WTC11 (cell line): ENCODE measurements at places on chromosomes 4 and X.
A peak's percentile ranks its signal among the peaks of the same experiment; 100 is the strongest.

- no peaks in the 10 kb centered on the region for H3K36me3 ChIP-seq
- H3K27me3 ChIP-seq: no peaks in the 10 kb centered on the region
- DNase-seq: no peak
- H3K27ac ChIP-seq: no peak overlapping the region
- no peak overlapping the region for H3K4me3 ChIP-seq
Measured at GRCh38 chr4:41092128-41092527, 122.2 kb downstream of the APBB2 start.

- H3K27ac ChIP-seq: no peak overlapping the region
- peaks cover 26% of the 10 kb centered on the region for H3K27me3 ChIP-seq
- no peak for DNase-seq
- H3K4me3 ChIP-seq: no peak overlapping the region
Measured at GRCh38 chr4:17169699-17170098, 271.3 kb upstream of the LDB2 start.

- peaks cover 12% of the 10 kb centered on the region for H3K4me1 ChIP-seq
- H3K4me3 ChIP-seq: no peak overlapping the region
- H3K27ac ChIP-seq: no peak overlapping the region
- no peak for DNase-seq
- no peaks in the 10 kb centered on the region for H3K27me3 ChIP-seq
Measured at GRCh38 chr4:12724510-12724909, 759.6 kb downstream of the RAB28 start.

DNA sequence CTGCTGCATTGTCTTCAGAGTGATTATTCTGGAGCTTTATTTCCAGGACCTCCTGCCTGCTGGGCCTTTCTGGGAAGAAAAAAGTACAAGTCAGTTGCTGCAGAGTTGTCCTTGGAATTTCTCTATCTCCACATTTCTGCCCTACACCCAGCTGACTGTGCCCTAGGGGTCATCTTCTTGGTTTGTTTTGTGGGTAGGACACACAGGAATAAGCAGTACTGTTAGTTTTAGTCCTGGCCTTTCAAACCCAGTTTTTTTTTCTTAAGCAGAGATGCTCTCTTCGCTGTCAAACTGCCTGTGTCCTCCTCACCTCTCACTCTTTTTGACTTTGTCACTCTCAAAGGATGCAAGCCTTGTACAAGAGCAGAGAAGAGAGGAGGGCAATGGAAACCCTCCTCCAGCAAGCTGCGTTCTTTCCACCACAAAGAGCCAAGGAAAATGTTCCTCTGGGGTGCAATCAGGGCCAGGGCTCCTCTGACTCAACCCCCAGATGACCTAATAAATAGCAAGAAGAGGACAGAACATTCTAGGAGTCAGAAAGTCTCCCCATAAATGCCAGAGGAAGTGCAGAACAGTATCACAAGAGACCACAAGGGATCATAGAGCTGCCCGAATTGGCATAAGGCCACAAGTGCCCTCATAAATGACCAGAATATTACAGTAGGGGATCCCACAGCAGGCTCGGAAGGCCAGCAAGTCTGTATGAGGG is 186.2 kb downstream of the RCHY1 start:
- DNase-seq: no peak
- H3K27ac ChIP-seq: no peak overlapping the region
- no peaks in the 10 kb centered on the region for H3K27me3 ChIP-seq
- H3K4me3 ChIP-seq: no peak overlapping the region

- DNase-seq: peak; percentile 56
- peaks cover 60% of the 10 kb centered on the region for H3K4me1 ChIP-seq
- H3K4me3 ChIP-seq: peak overlapping the region; percentile 85
- peaks cover 94% of the 10 kb centered on the region for H3K27me3 ChIP-seq
- H3K36me3 ChIP-seq: no peaks in the 10 kb centered on the region
Measured at GRCh38 chr4:112521123-112522023, 5.4 kb upstream of the NEUROG2 start.

GRCh38 chr4:62004881-62005280 is 804.8 kb downstream of the ADGRL3 start:
- no peaks in the 10 kb centered on the region for H3K27me3 ChIP-seq
- H3K4me3 ChIP-seq: no peak overlapping the region
- H3K36me3 ChIP-seq: no peaks in the 10 kb centered on the region
- DNase-seq: no peak
- H3K4me1 ChIP-seq: peaks cover 22% of the 10 kb centered on the region

GRCh38 chr4:7180938-7181337 is 11.4 kb upstream of the SORCS2 start:
- H3K36me3 ChIP-seq: peaks cover 7% of the 10 kb centered on the region; the same call in 1 of the 2 replicates
- H3K4me3 ChIP-seq: no peak overlapping the region
- peaks cover 9% of the 10 kb centered on the region for H3K27me3 ChIP-seq
- no peaks in the 10 kb centered on the region for H3K4me1 ChIP-seq
- H3K27ac ChIP-seq: no peak overlapping the region

DNA sequence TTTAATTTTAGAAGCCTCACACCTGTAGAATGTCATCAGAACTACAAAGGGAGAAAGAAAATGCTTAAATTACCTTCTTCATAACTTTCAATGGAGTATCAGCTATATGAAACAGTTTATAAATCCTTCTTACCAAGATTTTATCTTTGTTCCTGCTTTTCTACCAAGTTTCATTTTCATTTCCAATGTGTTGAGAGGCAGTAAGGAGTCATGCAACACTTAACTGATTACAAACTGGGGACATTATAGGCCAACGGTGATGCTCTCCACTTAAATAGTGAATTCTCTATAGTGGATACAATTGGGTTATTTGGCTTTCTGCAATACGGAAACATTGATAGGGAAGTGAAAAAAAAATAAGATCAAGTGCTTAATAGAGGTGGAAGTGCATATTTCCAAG is 145.2 kb upstream of the FTHL17 start:
- H3K27me3 ChIP-seq: no peaks in the 10 kb centered on the region
- H3K36me3 ChIP-seq: no peaks in the 10 kb centered on the region
- H3K4me3 ChIP-seq: no peak overlapping the region
- no peak for DNase-seq
- peaks cover 9% of the 10 kb centered on the region for H3K4me1 ChIP-seq

DNA sequence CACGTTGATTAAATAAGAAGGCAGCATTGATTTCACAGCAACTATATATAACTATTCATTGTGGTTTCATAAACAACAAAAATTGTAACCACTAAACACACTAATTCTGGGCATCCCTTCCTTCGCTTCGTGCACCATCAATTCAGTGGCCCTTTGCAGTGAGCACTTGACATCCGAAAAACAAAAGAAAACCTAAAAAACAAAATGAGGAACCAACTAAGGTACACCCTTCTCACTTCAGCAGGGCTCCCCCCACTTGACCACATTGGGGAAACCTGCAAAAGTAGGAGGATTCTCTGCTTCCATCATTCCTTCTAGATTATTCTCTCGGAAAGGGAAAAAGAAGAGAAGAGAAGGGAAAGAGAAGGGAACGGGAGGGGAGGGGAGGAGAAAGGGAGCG is 28.3 kb downstream of the NBDY start:
- H3K36me3 ChIP-seq: peaks cover 24% of the 10 kb centered on the region
- 0 out of 2 replicates have a peak, but pooled peaks cover 4% of the 10 kb centered on the region for H3K4me1 ChIP-seq
- no peak overlapping the region for H3K4me3 ChIP-seq
- H3K27ac ChIP-seq: no peak overlapping the region
- H3K27me3 ChIP-seq: no peaks in the 10 kb centered on the region

DNA sequence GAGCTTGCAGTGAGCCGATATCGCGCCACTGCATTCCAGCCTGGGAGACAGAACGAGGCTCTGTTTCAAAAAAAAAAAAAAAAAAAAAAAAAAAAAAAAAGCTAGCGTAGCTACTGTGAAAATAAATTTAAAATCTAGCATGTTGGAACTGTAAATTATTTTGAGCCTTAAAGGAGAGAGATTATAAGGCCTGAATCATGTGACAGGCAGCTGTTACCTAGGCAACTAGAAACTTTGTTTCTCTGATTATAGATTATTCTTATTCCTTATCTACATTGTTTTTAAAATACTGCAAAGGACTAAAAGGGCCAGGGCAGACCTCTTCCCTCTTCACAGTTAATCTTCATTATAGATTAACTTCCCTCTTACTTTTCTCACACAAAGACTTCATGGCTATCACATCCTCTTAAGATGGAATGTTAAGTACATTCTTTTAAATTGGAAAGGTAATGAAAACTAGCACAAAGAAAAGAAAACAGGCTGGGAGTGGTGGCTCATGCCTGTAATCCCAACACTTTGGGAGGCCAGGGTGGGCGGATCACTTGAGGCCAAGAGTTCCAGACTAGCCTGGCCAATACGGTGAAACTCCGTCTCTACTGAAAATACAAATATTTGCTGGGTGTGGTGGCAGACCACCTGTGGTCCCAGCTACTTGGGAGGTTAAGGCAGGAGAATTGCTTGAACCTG is 21.1 kb upstream of the PDS5A start:
- H3K27me3 ChIP-seq: no peaks in the 10 kb centered on the region
- no peaks in the 10 kb centered on the region for H3K36me3 ChIP-seq
- no peak overlapping the region for H3K4me3 ChIP-seq
- no peak for DNase-seq
- no peak overlapping the region for H3K27ac ChIP-seq

DNA sequence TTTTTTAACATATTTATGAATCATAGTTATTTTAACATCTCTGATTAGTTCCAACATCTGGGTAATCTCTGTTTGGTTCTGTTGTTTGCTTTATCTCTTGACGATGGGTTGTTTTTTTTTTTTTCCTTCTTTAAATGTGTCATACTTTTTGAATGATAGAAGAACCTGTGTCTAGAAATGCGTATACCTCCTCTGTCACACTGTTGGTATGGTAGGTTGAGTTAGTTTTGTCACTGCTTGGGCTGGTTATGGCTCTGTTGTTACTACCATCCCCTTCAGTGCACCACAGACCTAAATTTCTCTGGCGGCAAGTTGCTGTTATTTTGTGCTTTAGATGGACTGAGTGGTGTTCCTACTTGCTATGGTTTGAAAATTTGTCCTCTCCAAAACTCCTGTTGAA is 16.8 kb downstream of the STIM2 start:
- no peak overlapping the region for H3K4me3 ChIP-seq
- no peaks in the 10 kb centered on the region for H3K36me3 ChIP-seq
- H3K27me3 ChIP-seq: no peaks in the 10 kb centered on the region; the same call in 1 of the 2 replicates
- no peak overlapping the region for H3K27ac ChIP-seq

DNA sequence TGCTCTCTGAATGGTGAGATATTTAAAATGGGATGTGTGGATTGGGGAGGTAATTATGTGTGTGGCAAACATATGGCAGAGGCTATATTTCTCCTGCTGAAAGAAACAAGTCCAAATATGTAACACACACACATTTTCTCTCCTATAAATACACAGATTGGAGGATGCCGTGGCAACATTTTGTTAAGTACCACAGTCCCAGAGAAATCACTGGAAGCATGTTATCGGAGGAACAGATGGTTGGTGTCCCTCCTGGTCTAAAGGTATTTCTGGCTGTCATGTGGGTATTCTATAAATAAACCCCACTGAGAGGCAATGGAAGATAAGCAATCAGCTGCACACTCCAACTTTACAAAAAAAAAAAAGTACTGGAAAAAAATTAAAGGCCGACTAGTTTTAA is 528.3 kb upstream of the BOD1L1 start:
- no peak overlapping the region for H3K27ac ChIP-seq
- H3K4me1 ChIP-seq: 0 out of 2 replicates have a peak, but pooled peaks cover 7% of the 10 kb centered on the region
- no peaks in the 10 kb centered on the region for H3K36me3 ChIP-seq
- no peak for DNase-seq
